AG10803 (cell line): ENCODE measurements at places on chromosomes 4 and X.

DNA sequence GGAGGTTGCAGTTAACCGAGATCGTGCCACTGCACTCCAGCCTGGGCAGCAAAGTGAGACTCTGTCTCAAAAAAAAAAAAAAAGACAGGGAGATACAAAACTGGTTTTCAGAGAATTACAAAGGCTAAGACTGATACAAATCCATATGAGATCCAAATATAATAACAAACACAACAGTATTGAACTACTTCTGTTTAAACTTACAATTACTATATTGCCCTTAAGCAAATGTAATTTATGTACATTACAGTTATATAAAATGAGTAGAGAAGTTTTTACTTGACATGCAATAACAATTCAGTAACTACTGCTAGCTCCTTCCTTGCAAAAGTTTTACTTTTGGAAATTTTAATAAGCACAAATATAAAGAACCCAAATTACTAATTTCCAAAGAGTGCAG, 52.6 kb upstream of the PABPC1L2A start:
- DNase-seq = no peak

- DNase-seq = no peak
Measured at GRCh38 chrX:13190051-13190450, 129.8 kb downstream of the ATXN3L start.

GRCh38 chrX:130704053-130705038, 198.7 kb downstream of the ENOX2 start:
- peak; percentile 41 for DNase-seq

DNA sequence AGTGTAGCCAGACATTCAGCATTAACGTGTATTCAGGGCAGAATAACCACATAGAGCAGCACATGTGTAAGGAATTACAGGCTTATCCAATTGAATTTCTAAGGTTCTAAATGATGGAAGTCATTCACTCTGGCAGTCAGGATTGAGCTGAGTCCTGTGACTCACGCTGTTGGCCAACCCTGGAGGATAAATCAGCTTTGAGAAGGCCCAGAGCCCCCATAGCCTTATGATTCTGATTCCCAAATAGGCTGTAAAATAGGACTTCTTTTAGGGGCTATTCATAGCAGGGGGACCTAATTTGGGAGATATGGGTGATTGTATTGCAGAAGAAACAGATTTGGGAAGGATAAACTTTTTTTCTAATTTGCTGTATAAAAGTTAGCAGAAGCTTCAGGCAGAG, 8.1 kb upstream of the HPF1 start:
- peak; percentile 16 for DNase-seq

DNA sequence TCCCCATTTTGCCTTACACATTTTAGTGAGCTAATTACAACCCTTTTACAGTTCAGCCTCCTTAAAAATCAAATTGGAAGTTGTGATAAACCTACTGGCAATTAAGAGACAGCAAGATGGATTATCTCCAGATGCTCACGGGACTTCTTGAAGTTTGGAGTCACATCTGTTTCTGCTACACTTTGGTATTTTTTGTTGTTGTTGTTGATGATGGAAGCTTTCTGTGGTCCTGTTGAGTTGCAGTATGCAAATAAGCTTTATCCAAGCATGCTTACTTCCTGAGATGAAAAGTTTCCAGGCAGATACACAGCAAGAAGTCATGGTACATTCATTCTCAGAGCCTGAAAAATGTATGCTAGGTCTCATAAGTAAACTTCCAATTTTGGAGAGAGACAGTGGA, 670.0 kb upstream of the AMOT start:
- peak; percentile 33 for DNase-seq

GRCh38 chrX:46634577-46634976, 61.0 kb downstream of the CHST7 start:
- DNase-seq = no peak

GRCh38 chr4:154164931-154165839, 326.4 kb downstream of the DCHS2 start:
- peak; percentile 97 for DNase-seq

DNA sequence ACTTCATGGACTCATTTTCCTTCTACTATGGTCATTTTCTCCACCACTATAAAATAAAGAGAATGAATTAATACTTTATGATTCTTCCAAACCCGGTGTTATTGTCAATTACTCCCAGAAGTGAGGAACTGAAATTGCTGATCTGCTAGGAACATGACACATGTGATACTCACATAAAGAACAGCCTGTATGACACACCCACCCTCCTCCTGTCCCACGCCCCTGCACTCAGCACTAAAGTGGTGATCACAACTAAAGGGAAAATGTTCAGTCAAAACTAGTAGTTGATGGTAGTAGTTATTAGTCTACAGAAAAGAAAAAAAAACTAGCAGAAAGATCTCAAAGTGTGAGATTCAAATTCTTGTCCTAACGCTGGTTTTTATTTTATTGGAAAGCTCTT, 1508.3 kb downstream of the RAPGEF2 start:
- DNase-seq = no peak
